ENCODE measurements at places on chromosomes 7 and 10.

- no peak for DNase-seq
Observed at GRCh38 chr7:132500727-132501440, 75.4 kb downstream of the PLXNA4 start.

DNA sequence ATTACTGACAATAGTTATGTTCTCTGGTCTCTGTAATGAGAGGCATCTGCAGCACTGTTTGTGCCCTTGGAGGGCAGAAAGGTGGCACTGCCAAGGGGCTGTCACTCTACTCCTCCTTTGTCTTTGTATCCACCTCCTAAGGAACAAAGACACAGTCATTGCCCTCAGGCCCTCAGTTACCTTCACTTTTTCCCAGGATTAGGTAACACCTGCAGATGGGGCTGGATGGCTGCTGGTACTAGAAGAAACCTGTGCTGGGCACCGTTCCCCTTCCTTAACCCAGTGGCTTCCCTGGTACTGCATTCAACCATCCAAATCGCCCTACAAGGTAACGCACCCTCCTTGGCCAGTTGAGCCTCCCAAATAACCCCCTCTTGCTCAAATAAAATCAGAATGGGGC is 246.9 kb upstream of the NEBL start:
- no peak for DNase-seq

GRCh38 chr10:7417103-7417623 is 6.3 kb upstream of the SFMBT2 start:
- peak; percentile 38 for DNase-seq

GRCh38 chr10:118243907-118244306 is 98.2 kb downstream of the FAM204A start:
- DNase-seq, result no peak

DNA sequence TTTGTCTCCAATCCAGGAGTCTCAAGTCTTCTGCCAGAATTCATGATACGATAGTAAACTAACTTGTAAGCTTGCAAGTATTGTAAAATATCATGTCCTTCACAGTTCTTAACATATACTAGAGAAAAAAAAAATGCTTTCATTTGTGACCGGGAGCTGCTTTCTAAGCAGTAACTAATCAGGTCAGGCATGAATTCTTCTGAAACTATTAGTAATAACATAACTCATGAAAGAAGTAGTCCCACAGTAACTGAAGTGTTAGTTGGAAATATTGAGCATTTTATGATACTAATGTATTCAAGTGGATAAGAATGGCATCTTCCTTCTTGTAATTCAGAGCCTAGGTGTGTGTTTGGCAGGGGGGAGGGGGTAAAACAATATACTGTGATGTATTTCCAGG is 665.6 kb downstream of the DNAJB9 start:
- no peak for DNase-seq

DNA sequence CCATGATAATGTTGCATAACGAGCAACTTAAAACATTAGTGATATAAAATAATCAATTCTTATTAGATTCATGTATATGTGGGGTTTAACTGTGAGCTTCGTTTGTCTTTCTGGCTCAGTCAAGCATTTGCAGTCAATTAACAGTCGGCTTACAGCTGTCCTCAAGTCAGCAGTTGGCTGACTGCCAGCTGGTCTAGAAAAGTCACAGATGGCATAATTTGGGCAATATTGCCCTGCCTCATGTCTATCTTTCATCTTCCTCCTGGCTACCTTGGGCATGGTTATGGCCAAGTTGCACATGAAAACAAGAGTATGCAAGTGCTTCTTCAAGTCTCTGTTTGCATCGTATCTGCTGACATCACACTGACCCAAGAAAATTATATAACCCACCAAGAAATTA is 186.1 kb upstream of the ZWINT start:
- no peak for DNase-seq

DNA sequence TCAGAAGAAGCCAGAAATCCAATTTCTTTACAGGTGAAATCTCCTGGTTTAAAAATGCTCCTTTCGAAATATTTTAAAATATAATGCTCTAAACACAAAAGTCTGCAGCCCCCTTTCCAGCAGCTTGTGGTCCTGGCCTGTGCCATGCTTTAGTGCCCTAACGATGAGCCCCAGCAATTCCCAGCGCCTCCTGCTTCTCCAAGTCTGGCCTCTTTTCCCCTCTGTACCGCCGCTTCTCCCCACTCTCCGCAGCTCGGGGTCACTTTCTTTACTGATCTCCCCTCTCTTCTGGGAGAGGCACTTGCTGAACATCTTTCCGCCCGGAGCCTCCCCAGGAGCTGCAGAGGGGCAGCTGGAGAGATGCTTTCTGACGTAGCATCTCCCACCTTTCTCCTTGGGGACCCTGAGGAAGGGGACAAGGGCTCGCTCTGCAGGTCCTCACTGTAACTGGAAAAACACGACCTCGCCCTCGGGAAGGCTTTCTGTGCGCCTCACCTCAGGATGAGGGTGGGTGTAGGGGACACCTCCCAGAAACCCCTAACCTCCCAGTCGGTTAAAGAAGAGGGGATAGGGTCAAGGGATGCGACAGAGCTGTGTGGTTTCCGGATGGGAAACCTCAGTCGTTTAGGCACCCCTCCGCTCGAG is 565 bp upstream of the INA start:
- no peak for DNase-seq

DNA sequence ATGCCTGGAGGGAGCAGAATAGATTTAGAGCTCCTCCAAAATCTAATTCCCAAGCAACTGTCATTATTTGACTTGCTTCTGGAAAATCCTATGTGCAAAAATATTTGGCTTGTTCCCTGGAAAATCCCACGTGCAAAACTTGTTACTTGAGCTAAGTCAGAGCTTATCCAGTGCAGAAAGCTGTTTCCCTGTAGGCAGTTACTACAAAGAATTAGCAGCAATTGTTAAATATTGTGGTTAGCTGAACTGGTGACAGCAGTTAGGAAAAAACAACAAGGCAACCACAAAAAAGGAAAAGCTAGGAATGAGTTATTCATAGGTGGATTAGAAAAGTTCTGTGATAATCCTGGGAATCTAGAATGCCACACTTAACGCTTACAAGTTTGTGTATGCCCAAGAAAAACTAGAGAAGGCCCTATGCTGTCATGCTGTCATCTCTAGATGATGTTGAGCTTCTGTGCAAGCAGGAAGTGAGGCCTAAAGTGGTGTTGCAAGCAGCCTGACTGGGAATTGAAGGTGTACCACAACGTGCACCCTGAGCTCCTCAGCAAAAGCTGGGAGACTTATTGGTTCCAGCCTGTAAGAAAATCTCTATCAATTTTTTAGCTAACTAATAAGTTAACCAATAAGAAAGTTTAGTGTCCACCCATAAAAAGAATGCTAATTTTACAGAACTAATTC is 738.6 kb upstream of the LRRTM3 start:
- no peak for DNase-seq

DNA sequence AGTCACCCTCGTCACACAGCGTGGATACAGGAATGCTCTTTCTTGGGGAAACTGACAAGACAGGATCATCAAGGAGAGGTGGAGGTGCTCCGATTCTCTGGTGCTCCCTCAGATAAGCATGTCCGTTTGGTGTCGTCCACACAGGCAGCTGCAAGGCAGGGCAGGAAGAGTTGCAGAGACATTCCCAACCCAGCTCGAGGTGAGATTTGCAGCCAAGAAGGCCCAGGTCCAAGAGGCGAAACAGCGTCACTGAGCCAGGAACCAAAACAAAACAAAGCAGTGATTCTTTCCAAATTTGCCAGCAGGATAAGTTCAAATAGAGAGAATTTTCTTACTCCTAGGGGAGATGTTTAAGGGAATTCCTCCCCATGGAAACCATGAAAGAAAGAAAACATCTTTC is 386.5 kb upstream of the PFKP start:
- DNase-seq, result no peak

DNA sequence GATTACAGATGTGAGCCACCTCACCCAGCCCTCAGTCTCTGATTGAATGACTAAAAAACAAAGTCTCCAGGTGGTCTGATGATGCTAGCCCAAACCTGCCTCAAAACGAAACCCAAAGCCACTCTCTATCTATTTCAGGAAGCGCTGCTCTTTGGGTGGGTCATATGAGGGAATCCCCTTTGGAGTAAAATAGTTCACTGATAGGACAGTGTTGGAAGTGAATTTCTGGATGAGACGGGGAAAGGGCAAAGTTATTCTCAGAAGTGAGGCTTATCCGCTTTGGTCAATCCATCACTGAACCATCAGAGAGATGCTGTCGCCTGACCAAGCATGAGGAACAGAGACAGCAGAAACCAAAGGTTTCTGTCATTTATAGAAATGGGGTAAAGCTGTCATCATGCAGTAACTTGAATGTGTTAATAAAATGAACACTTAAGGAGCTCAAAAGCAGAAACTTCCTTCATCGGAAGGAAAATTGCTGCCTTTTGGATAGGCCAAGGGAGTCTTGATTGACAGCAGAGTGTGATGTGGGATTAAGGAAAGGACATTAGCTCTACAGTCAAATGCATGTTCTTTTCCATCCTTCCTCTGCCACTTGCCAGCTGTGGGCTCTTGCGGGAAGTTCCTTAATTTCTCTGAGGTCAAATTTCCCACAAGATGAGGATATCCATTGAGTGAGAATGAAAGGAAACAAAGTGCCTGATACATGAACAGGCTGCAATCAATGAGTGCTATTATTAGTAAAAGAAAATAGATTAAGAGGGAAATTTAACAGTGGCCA is 64.9 kb upstream of the C1QL3 start:
- no peak for DNase-seq

- DNase-seq, result no peak
Observed at GRCh38 chr10:11869743-11870460, 46.7 kb downstream of the PROSER2 start.

DNA sequence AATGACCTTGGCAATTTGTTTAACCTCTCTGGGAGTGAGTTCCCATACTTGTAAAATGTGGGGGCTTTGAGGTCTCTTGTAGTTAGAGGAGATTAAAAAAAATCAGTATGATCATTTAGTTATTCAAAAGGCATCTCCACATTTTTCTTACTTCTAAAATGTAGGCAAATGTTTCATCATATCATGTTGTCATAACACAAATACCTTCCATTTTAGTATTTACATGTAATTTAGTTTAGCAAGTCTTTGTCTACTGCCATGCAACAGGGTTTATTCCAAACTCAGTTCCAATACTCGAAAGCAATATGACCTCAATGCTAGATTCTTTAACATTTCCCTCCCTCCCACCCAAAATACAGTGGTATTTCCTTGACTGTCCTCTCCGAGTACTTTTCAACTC is 262.8 kb upstream of the IMMP2L start:
- no peak for DNase-seq

GRCh38 chr10:114017271-114017670 is 26.4 kb upstream of the ADRB1 start:
- no peak for DNase-seq

DNA sequence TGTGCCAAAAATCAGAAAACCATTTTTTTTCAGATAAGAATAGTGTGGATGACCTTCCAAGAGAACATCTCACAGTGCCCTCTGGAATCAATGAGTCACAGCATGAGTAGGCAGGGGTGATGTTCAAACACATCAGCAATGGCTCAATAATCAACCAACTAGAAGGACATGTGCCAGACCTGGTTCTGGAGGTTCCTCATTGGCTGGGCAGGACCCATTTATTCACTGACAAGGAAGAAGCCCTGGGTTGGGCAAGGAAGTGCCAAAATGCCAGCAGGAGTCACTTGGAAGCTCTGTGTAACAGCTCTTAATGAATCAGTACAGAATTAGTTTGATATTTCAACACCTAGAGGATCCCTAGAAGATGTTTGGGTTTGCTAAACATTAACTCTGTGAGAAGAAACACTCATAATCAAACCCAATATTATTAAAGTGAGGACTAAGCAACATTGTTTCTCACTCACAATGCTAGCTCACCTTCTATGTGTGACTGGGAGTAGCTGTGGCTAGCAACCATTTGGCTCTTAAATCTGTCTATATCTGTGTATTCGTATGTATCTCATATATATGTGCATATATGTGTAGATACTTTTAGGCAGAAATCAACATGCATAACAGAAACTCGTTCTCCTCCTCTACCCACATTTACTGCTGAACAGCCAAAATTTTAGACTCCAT is 72.3 kb upstream of the APBB1IP start:
- DNase-seq, result peak; percentile 91

GRCh38 chr7:127873715-127874636 is 157.3 kb downstream of the LRRC4 start:
- DNase-seq, result no peak

GRCh38 chr7:17463511-17464085 is 165.1 kb downstream of the AHR start:
- no peak for DNase-seq

DNA sequence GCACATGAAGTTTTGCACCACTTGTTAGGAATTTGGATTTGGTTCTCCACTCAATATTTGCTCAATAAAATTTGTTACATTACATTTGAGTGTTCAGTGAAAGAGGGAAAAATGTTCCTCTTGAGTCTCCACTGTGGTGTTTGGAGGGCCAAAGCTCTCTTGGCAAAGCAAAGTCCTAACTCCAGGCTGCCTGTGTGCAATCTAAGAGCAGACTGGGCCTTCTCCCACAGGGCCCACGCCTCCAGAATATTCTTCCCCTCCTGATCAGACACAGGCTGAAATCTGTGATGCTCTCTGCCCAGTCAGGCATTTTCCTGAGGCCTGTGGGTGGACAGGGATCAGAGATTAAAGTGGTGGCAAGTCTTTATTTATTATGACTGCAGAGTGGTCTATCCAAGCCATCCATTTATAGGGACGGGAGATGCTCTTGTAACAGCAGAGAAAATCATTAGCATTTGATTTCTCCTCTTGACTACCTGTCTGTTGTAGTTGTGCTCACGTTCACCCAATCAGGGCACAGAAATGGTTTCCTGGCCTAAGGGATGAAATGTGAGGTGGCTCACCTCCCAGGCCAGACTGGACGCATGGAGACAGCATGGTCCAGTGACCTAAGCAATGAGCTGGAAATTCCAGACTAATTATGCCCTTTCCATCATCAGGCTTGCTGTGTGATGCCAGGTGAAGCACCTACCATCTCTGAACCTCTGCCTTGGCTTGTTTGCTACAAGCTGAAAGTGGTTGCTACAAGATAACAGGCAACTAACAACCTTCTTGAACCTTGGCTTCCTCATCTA is 147.1 kb upstream of the NRBF2 start:
- peak; percentile 64 for DNase-seq

GRCh38 chr7:130421684-130422083 is 19.1 kb downstream of the CEP41 start:
- no peak for DNase-seq

GRCh38 chr7:38561166-38561565 is 70.0 kb downstream of the AMPH start:
- no peak for DNase-seq

- peak; percentile 16 for DNase-seq
Observed at GRCh38 chr7:12320241-12320986, 83.3 kb downstream of the VWDE start.

- no peak for DNase-seq
Observed at GRCh38 chr7:47421456-47421855, 160.5 kb downstream of the TNS3 start.

GRCh38 chr10:8453587-8453986 is 399.1 kb downstream of the GATA3 start:
- DNase-seq, result no peak

- DNase-seq, result peak; percentile 46
Observed at GRCh38 chr7:92645114-92646061, 55.2 kb upstream of the FAM133B start.

Data from Caki2 (cell line).